ENCODE measurements at places on chromosomes 4 and X. TPM values are rescaled to one million over a fixed set of nuclear protein-coding genes. Genes with fewer than 3 reads are reported as not detected.

Gene LANCL3
- 0.29 TPM for total RNA-seq

Gene RNF212
- 7.1 TPM for total RNA-seq

Gene PAK3
- total RNA-seq: 1.4 TPM

Gene TRIM60
- not detected for total RNA-seq

GRCh38 chr4:163251204-163251603 is 81.2 kb downstream of the NPY1R start:
- DNase-seq: no peak

DNA sequence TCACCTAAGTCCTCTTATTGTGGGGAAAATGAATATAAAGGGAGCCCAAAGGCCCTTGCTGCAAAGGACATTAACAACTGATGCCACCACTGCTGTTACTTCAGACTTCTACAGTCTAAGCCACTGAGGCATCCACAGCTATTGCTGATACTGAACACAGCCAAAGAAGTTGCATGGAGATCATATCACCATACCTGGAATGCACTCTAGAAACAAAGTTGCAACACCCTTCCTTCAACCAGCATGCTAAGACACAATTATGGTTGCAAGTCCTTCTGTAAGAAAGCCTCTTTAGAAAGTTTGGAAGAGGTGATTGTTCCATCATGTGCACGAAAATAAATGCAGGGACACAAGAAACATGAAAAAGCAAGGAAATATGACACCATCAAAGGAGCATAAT is 105.7 kb upstream of the SH3RF1 start:
- no peak for DNase-seq

- DNase-seq: no peak
Measured at GRCh38 chr4:186935901-186936300, 212.2 kb upstream of the FAT1 start.

GRCh38 chr4:3673716-3674478 is 92.3 kb upstream of the ADRA2C start:
- DNase-seq: no peak
